ENCODE measurements at places on chromosomes 7 and 10.

GRCh38 chr10:88915781-88916180 lies 35.7 kb downstream of the STAMBPL1 start:
- no peak for DNase-seq

DNA sequence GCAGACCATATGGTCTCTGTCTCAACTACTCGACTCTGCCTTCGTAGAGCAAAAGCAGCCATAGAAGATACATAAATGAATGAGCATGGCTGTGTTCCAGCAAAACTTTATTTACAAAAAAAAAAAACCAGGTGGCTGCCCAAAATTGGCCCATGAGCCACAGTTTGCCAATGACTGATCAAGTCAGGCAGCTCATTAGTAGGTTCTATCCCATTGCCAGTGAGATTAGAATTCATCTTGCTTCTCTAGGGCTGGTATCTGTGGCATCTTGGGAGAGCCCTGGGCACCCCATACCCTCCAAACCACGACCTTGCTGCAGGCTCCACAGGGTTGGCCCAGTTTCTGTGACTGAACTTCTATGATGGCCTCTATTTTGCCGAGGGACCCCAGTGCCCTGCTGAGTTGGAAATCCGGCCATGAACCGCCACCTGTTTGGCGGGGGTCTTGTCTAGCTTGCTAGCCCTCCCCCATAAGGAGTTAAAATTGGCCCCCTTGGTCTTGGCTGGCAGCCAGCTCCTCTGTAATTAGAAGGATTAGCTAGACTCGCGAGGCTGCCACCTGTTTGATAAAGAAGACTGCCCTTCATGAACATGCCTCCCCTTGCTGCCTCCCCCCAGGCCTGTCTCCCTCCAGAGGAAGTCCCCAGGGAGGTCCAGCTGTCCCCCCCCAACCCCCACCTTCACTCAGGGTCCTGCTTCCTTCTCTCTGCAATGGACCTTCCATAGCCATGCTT lies 83.9 kb downstream of the CHN2 start:
- peak; percentile 59 for DNase-seq

- no peak for DNase-seq
These were observed 123.1 kb upstream of the ADO start for GRCh38 chr10:62681211-62681940.

GRCh38 chr7:111438369-111439289 lies 123.7 kb downstream of the IMMP2L start:
- DNase-seq, result no peak

GRCh38 chr10:119671381-119671780 lies 20.2 kb downstream of the BAG3 start:
- no peak for DNase-seq

Data from NCI-H1694 (cell line).